WTC11 (cell line): ENCODE measurements at places on chromosomes 1 and 21. TPM values are rescaled to one million over a fixed set of nuclear protein-coding genes. Genes with fewer than 3 reads are reported as not detected.
A peak's percentile ranks its signal among the peaks of the same experiment; 100 is the strongest.

CFHR4 gene
- 0.42 TPM in 1 of 3 replicates, not detected in the others for total RNA-seq

ANGPTL1 gene
- total RNA-seq: not detected in 3 replicates

- no peak for DNase-seq
- no peaks in the 10 kb centered on the region for H3K36me3 ChIP-seq
- no peak overlapping the region for H3K27ac ChIP-seq
- H3K4me1 ChIP-seq: peaks cover 7% of the 10 kb centered on the region; the same call in 1 of the 2 replicates
- no peaks in the 10 kb centered on the region for H3K27me3 ChIP-seq
- no peak overlapping the region for H3K4me3 ChIP-seq
These were observed 30.3 kb upstream of the PPP2R5A start for GRCh38 chr1:212254853-212255363.

DNA sequence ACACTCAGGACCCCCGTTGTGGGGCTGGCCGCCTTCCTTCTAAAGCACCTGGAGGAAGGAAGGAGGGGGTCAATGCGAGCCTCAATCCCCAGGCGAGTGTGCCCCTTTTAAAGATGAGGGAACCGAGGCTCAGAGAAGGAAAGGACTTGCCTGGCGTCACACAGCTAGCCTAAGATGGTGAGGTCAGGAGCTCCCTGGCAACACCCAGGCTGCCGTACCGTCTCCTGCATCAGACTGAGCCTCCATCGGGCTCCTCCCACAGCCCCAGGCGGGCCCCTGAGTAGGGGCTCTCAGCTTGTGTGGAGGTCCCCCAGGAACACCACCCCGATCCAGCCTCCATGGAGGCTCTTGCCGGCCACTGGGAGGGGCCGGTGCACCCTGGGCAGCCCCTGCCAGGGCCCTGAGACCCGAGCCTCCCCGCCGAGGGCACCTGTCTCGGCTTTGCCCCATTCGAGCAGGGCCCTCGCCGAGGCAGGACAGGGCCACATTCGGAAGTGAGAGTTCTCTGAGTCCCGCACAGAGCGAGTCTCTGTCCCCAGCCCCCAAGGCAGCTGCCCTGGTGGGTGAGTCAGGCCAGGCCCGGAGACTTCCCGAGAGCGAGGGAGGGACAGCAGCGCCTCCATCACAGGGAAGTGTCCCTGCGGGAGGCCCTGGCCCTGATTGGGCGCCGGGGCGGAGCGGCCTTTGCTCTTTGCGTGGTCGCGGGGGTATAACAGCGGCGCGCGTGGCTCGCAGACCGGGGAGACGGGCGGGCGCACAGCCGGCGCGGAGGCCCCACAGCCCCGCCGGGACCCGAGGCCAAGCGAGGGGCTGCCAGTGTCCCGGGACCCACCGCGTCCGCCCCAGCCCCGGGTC, at the start of gene AIRE:
Gene AIRE, plus strand, starts transcription at position 739 of the 855 bp plus-strand sequence. CDS start 131 bp downstream, outside the sequence.
- no peak within 1 kb of the TSS for H3K27ac ChIP-seq
- no peaks in the 10 kb centered on the region for H3K36me3 ChIP-seq
- peaks cover 21% of the 10 kb centered on the region for H3K4me1 ChIP-seq
- DNase-seq: peak; percentile 33

CELSR2 gene
- total RNA-seq: 26.8 to 31.3 TPM (median 28.2 TPM) in 3 replicates

- no peak overlapping the region for H3K4me3 ChIP-seq
- DNase-seq: no peak
- H3K27me3 ChIP-seq: no peaks in the 10 kb centered on the region
- H3K4me1 ChIP-seq: peaks cover 81% of the 10 kb centered on the region
These were observed 6.1 kb downstream of the ATP1A1 start for GRCh38 chr1:116379057-116379630.

- peak overlapping the region; percentile 47 for H3K4me3 ChIP-seq
- H3K36me3 ChIP-seq: no peaks in the 10 kb centered on the region
- H3K27ac ChIP-seq: peak overlapping the region; percentile 67; the same call in 1 of the 2 replicates
- peaks cover 9% of the 10 kb centered on the region for H3K27me3 ChIP-seq
These were observed 11.3 kb upstream of the RIPK4 start for GRCh38 chr21:41777951-41778815.

DNA sequence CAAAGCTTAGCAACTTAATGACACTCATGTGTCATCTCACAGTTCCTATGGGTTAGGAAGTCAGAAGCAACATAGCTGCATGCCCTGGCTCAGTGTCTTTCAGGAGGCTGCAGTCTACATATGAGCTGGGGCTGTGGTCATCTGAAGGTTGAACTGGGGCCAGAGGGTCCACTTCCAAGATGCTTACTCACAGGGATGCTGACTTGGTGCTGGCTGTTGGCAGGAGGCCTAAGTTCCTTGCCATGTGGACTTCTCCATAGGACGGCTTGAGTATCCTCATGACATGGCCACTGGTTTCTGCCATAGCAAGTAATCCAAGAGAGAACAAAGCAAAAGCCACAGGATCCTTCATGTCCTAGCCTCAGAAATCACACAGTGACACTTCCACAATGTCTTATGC, 12.1 kb upstream of the FAM43B start:
- H3K27me3 ChIP-seq: peaks cover 30% of the 10 kb centered on the region
- H3K4me1 ChIP-seq: no peaks in the 10 kb centered on the region
- no peak overlapping the region for H3K27ac ChIP-seq
- no peaks in the 10 kb centered on the region for H3K36me3 ChIP-seq
